Psoas muscle (tissue), 8 donors: ENCODE measurements at places on chromosomes 13 and 19. TPM values are rescaled to one million over a fixed set of nuclear protein-coding genes. Genes with fewer than 3 reads are reported as not detected.

The PSPN gene
- 0.34 TPM for polyA plus RNA-seq

The FFAR3 gene
- polyA plus RNA-seq = 0.04 TPM

The ASF1B gene
- 0.20 TPM for polyA plus RNA-seq

The ZNF98 gene
- polyA plus RNA-seq = 0.04 TPM

The ADGRE3 gene
- polyA plus RNA-seq = not detected

The OVOL3 gene
- not detected for polyA plus RNA-seq

The CYP2S1 gene
- 0.26 TPM for polyA plus RNA-seq

The LONP1 gene
- 127 TPM for polyA plus RNA-seq

The FPR1 gene
- 0.55 TPM for polyA plus RNA-seq

The RNF17 gene
- not detected for polyA plus RNA-seq

The ZNF714 gene
- polyA plus RNA-seq = 0.70 TPM

The ATP11A gene
- 5.6 TPM for polyA plus RNA-seq

The RPL18A gene
- polyA plus RNA-seq = 3,046 TPM

The NPAS1 gene
- polyA plus RNA-seq = 0.18 TPM

The CEACAM20 gene
- polyA plus RNA-seq = not detected

The RHPN2 gene
- polyA plus RNA-seq = 1.1 TPM

The GNG7 gene
- 0.58 TPM for polyA plus RNA-seq

The LYPD3 gene
- polyA plus RNA-seq = 0.26 TPM

The DOHH gene
- polyA plus RNA-seq = 54.3 TPM

The WDR62 gene
- 2.3 TPM for polyA plus RNA-seq

The IGFL1 gene
- polyA plus RNA-seq = not detected

The KIRREL2 gene
- not detected for polyA plus RNA-seq

The THSD8 gene
- 2.0 TPM for polyA plus RNA-seq

The CNN1 gene
- polyA plus RNA-seq = 5.7 TPM

The IFNL1 gene
- not detected for polyA plus RNA-seq

The NLRP12 gene
- polyA plus RNA-seq = 0.04 TPM

The PIK3R2 gene
- 4.6 TPM for polyA plus RNA-seq

The SLITRK6 gene
- polyA plus RNA-seq = not detected

The RGS9BP gene
- polyA plus RNA-seq = 3.8 TPM

The CPAMD8 gene
- 9.8 TPM for polyA plus RNA-seq

The ZNF383 gene
- polyA plus RNA-seq = 3.0 TPM

The CD37 gene
- polyA plus RNA-seq = 0.66 TPM

The OR7A5 gene
- polyA plus RNA-seq = 0.01 TPM

The MISP3 gene
- 2.1 TPM for polyA plus RNA-seq

The KDM4B gene
- 29.5 TPM for polyA plus RNA-seq

The RFPL4A gene
- polyA plus RNA-seq = not detected

The SBK2 gene
- polyA plus RNA-seq = 0.91 TPM

The CDX2 gene
- polyA plus RNA-seq = not detected

The PGLYRP1 gene
- polyA plus RNA-seq = 0.08 TPM

The EDDM13 gene
- not detected for polyA plus RNA-seq

The CHST8 gene
- 0.10 TPM for polyA plus RNA-seq
